ENCODE measurements at places on chromosomes 3 and 15. TPM values are rescaled to one million over a fixed set of nuclear protein-coding genes. Genes with fewer than 3 reads are reported as not detected.

GRCh38 chr15:50053055-50053856, 65.8 kb downstream of the ATP8B4 start:
- H3K27ac ChIP-seq = no peak overlapping the region
- no peaks in the 10 kb centered on the region for H3K27me3 ChIP-seq
- H3K4me3 ChIP-seq = no peak overlapping the region
- H3K4me1 ChIP-seq = no peaks in the 10 kb centered on the region

GRCh38 chr3:194279101-194279500, 72.0 kb downstream of the CPN2 start:
- H3K4me3 ChIP-seq = no peak overlapping the region
- H3K27me3 ChIP-seq = no peaks in the 10 kb centered on the region
- DNase-seq = no peak
- no peaks in the 10 kb centered on the region for H3K36me3 ChIP-seq
- H3K4me1 ChIP-seq = peaks cover 25% of the 10 kb centered on the region

Gene PCLAF
- 2.0 TPM for total RNA-seq

Gene CYP8B1
- total RNA-seq = 237 TPM

Gene TRPM1
- not detected for total RNA-seq

GRCh38 chr15:31997711-31998110, 32.6 kb upstream of the CHRNA7 start:
- no peak overlapping the region for H3K27ac ChIP-seq
- no peaks in the 10 kb centered on the region for H3K27me3 ChIP-seq
- H3K4me3 ChIP-seq = no peak overlapping the region
- no peaks in the 10 kb centered on the region for H3K36me3 ChIP-seq

- no peak overlapping the region for H3K27ac ChIP-seq
- no peaks in the 10 kb centered on the region for H3K27me3 ChIP-seq
- no peak overlapping the region for H3K4me3 ChIP-seq
- H3K36me3 ChIP-seq = no peaks in the 10 kb centered on the region
Observed at GRCh38 chr15:56320861-56321260, 44.4 kb upstream of the TEX9 start.

Measured in right lobe of liver (tissue), 6 donors.